Activated CD4-positive, alpha-beta T cell treated with anti-CD3 and anti-CD28 coated beads for 48 hours (primary cell): ENCODE measurements at places on chromosomes 7 and 10.

DNA sequence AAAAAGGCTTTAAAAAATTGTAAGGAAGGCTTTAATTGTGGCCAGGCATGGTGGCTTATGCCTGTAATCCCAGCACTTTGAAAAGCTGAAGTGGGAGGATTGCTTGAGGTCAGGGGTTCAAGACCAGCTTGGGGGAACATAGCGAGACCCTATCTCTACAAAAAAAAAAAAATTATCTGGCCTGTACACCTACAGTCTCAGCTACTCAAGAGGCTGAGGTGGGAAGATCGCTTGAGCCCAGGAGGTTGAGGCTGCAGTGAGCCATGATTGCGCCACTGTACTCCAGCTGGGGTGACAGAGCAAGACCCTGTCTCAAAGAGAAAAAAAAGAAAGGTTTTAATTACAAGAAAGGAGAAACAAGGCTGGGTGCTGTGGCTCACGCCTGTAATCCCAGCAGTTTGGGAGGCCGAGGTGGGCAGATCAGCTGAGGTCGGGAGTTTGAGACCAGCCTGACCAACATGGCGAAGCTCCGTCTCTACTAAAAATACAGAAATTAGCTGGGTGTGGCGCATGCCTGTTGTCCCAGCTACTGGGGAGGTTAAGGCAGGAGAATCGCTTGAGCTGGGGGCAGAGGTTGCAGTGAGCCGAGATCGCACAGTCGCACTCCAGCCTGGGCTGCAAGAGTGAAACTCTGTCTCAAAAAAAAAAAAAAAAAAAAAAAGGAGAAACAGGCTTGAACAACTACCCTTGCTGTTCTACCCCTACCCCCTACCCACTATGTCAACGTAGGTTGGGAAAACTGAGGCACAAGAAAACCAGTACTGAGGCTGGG lies 83.7 kb downstream of the CARD11 start:
- DNase-seq: no peak

- no peak for DNase-seq
Measured at GRCh38 chr10:104577861-104578521, 63.1 kb upstream of the SORCS3 start.

DNA sequence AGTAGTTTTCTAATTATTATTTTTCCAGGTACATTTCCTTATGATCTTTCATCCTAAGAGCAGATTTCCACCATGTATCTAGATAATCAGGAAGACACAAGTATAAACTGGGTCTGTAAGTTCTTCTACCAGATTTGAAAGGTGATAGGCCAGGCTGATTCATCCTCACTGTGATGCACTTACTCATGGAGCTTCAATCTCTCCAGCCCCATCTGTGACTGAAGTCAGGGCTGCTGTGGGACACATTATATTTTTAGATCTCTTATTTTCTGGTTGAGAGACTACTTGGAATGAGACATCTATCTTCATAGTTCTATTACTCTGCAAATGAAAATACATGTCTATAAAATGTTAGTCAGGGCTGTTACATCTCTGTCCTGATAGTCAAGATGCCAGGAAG lies 85.5 kb upstream of the SLC25A13 start:
- no peak for DNase-seq

DNA sequence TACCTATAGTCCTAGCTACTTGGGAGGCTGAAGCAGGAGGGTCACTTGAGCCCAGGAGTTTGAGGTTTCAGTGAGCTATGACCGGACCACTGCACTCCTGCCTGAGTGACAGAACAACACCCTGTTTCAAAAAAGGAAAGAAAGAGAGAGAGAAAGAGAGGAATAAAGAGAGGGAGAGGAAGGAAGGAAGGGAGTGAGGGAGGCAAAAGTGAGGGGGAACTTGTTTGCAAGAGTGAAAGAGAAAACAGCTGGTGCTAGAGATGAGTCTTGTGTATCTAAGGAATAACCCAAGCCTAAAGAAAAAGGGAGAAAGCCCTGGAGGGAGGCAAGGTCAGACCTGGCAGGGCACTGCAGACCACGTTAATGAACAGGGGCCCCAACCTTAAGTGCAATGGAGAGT lies 4.8 kb upstream of the NT5C2 start:
- DNase-seq: no peak

DNA sequence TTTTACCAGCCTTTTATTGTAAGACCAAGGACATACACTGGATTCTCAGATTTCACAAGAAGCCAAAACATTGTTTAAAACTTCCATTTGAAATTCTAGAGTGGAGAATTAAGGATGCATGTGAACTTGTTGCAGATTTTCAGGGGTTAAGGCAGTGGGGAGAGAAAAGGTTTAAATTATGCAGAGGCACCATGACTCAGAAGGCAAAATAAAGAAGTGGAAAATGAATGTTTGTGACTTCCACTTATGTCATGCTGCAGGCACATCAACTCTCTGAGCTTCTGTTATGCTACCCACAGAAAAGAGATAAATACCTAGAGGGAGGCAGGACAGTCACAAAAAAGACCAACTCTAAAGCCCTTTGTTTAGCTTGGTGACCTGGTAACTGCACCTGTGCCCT lies 84.4 kb upstream of the BET1 start:
- no peak for DNase-seq

GRCh38 chr10:75739414-75740143 lies 308.2 kb downstream of the LRMDA start:
- no peak for DNase-seq

DNA sequence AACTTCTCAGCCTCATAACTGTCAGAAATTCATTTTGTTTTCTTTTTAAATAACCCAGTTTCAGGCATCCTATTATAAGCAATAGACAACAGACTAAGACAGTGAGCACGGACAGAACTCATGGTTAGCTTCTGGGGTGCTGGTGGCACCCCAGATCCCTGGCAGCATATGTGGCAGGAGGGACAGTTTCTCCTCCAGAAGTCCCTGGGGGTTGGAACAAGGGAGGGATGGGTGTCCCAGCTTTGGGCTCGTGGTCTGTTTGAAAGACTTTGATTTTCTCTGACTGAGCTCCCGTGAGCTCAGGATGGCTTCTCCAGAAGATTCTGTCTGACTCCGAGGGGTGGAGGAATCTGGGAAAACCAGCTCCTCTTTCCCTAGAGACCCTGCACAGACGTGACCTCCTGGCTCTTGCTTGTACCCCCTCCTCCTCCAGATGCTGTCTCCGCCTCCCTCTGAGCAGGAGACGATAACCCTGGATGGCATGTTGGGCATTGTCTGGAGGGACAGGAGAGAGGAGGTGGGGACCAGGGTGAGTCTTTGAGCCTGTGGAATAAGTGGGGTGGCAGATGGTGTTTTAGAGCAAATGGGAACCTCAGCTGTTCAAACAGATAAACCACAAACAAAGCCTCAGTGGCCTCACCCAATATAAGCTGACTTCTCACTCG lies 421.1 kb downstream of the GLRX3 start:
- no peak for DNase-seq

DNA sequence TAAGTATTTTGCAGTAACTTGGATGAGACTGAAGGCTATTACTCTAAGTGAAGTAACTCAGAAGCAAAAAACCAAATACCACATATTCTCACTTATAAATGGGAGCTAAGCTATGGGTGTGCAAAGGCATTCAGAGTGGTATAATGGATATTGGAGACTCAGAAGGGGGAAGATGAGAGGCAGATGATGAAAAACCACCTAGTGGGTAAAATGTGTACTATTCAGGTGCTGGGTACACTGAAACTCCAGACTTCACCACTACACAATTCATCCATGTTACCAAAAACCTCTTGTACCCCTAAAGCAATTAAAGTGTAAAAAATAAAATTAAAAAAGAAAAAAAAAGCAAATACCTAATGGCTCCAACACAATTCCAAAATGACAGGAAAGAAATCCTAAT lies 351.7 kb downstream of the NXPH1 start:
- DNase-seq: no peak

GRCh38 chr10:3764626-3765112 lies 20.3 kb downstream of the KLF6 start:
- DNase-seq: no peak

GRCh38 chr7:26792576-26792975 lies 71.8 kb downstream of the SKAP2 start:
- no peak for DNase-seq

DNA sequence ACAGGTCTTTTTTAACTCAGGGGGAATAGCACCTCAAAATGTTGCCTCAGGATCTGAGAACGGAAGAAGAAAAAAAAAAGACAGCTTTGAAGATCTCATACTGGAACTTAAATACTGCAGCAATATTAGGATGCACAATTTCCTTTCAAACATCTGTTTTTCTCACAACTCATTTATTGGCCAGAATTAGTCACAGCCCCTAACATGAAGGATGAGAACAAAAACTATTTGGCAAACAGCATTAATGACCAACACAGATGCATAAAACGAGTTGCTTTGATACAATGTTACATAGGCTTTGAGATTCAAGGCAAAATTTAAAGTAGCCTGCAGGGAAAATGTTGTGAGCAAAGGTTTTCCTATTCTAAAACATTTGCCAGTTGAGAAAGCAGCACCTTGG lies 36.5 kb downstream of the JMJD1C start:
- DNase-seq: no peak

DNA sequence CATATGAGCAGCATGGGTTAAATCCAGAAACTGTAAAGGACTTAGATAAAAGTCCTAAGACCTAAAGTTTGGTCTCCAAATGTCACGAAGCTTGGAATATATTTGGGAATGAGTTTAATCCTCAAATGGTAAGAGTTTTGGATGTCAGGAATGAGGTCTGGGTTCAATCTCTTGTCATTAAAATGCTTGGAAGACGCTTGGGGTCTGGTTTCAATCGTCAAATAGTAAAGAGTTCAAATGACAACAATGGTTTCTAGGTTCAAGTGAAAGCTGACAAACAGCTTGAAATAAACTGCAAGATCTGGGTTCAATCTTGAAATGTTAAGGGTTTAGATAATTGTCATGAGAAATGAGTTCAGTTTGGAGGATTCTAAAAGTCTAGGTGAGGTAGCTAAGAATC lies 385.5 kb upstream of the HPS1 start:
- no peak for DNase-seq

DNA sequence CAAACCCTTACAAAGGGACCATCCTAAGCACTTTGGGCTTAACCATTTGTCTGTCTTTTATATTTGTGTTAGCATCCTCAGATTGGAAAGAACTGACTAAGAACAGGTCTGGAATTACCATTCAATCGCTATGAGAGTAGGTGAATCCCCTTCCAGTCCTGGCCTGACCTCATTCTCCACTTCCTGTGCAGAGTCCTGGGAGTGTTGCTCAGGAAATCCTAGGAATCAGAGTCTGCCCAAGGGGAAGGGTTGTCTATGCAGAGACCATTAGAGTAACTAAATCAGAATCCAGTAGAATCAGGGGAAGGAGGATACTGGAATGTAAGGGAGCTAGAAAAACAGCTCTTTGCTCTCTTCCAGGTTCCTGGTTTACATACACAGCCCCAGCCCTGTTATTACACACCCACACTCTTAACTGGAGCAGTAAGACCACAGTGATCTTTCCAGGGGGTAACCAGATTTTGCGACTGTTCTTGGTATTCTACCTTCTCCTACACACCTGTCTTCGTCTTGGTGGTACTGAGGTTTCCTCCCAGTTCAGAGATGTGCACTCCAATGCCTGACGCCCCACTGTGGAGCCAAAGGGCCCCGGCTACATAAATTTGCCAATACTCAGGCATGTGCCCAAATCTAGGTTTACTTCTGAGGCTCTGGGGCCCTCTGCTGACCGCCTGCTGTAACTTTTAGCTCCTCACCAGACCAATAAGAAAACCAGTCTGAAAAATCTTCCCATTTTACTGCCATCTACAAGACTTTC lies 103.7 kb downstream of the RNF216 start:
- peak; percentile 60 for DNase-seq

DNA sequence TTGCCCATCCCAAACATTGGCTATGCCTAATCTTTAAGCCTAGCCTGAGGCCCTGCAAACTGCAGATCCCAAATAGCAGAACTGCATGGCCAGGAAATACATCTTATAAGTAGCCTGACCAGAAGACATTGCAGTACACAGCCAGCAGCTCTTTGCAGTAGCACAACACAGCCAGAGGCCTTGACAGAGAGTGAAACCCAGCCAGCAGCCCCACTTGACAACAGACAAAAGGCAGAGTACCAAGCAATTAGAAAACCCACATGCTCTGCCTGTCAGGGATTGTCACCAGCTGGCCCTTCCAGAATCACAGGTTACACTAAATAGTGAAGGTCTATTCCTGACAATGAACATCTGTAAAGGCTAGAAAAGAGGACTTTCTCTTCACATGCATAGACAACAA lies 242.8 kb upstream of the TMEM72 start:
- DNase-seq: no peak

- no peak for DNase-seq
Measured at GRCh38 chr7:141218941-141219340, 145.1 kb downstream of the TMEM178B start.

- no peak for DNase-seq
Measured at GRCh38 chr10:43930777-43931176, 282.1 kb upstream of the ZNF32 start.

DNA sequence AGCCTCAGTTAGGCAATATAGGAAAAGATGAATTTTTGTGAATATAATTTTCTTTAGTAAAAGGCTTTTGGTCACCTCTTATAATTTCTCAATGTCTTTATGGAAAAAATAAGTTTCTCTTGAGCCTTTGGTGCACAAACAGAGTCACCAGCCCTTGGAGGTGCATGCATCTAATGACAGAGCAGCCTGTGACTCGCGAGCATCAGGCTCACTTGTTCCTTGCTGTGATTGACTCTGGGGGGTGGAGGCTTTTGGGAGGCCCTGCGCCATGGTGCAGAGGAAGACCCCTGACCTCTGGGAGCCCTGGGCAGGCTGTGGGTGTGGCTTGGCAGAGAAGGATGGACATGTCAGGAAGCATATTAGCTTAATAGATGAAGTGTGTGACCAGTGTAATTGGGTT lies 60.2 kb downstream of the FIGNL1 start:
- peak; percentile 51 for DNase-seq

DNA sequence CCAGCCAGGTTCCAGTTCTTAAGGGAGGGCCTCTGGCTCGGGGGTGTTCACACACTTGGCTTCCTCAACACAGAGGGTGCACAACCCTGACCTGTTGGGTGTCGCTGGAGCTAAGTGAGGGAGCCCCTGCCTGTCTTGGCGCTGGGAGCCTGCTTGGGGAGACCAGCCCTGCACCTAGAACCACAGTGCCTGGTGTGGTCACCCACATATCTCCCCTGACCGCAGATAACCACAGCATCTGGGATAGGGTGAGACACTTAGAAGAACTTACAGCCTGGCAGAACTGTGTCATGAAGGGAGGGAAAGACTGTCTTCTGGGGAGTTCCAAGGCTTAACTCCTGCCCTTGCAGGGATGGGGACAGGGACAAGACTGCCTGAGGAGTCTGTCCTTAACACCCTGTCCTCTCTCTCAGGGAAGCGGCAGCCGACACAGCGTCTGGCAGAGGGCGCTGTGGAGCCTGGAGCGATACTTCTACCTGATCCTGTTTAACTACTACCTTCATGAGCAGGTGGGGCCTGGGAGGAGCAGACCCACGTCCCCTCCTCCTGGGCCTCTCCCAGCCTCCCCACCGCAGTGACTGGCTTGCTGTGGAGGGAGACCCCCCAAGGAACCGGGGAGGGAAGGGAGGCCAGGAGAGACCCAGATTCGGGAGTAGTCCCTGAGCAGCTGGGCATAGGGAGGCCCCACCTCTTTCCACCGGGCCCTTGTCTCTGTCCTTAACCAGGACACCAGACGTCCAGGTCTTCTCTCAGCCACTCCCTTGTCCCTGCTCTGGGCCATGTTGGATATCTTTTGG lies 59.0 kb downstream of the PALD1 start:
- DNase-seq: peak; percentile 56
